ENCODE measurements at places on chromosomes 16 and 17.

DNA sequence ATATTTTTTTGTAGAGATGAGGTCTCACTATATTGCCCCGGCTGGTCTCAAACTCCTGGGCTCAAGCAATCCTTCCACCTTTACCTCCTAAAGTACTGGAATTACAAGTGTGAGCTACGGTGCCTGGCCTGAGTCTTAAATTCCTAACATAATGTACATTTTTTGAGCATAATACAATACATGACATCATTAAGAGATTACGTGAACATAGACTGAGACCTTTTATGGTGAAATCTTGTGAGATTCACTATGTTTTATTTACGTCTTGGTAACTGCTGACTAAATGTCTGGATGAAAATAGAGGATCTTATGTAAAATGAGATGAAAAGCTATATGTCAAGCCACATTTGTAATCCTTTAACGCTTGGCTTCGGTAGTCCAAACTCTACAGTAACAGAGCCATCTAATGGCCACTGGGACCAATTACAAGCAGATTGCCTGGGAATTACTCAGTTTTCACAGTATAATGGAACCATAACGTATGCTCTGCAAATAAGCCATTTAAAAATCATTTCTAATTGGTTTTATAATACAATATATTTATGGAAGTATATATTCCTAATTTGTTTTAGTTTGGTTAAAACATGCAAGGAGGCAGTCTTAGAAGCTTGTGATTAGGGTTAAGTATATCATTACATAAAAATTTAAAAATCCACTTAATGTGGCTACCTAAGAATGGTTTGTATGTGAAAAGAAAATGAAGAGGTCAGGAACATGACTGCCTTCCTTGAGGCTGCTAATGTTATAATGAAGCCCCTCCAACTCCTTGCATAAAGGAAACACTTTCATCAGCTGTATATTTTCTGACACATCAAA is 8.1 kb upstream of the EFCAB13 start:
- peak; percentile 70 for DNase-seq

- no peak for DNase-seq
Measured at GRCh38 chr16:11032000-11032921, 87.9 kb downstream of the CLEC16A start.

GRCh38 chr17:604115-604450 is 110.6 kb downstream of the VPS53 start:
- no peak for DNase-seq

- DNase-seq: no peak
Measured at GRCh38 chr17:15285466-15285865, 20.3 kb upstream of the PMP22 start.

DNA sequence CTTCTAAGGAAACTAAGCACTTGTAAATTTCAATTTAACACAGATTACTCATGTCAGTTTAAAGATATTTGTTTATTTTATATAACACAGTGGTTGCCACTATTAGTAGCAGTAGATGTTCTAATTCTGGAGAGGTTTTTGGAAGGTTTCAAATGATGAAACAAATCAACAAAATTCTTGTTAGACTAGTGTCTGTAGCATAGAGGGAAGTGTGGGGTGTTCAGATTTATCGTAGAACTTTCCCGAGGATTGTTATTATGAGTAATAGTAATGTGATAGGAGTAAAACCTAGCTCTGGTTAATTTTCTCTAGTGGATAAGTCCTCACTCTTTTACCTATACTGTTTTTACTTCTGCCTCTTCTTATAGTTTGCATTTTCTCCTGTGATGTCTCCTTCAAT is 6.3 kb downstream of the GAN start:
- DNase-seq: no peak

- DNase-seq: no peak
Measured at GRCh38 chr16:74740795-74741304, 33.8 kb downstream of the FA2H start.

GRCh38 chr17:50129728-50130558 is at the start of gene SAMD14:
Gene SAMD14 (minus strand): TSS chr17:50130160. CDS start chr17:50124959, 5,201 bp downstream.
- DNase-seq: peak; percentile 14

GRCh38 chr16:78331731-78332130 is 232.3 kb downstream of the WWOX start:
- DNase-seq: no peak

DNA sequence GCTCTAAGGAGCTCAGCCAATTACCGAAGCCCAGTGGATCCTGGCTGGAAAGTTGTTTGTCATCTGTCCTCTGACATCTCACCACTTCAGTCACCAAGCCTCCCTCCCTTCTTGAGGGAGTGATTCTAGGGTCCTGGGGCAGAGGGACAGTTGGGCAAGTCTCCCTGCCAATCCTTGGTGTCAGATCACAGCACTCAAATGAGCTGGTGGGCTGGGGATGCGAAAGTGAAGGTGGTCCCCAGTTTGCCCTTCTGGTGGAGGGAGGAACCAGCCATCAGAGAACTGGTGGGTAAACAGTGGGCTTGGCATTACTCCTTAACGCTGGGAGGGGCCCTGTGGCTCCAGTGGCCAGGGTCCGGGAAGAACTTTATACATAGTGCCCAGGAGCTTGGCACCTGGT is 4.4 kb upstream of the CALB2 start:
- no peak for DNase-seq

DNA sequence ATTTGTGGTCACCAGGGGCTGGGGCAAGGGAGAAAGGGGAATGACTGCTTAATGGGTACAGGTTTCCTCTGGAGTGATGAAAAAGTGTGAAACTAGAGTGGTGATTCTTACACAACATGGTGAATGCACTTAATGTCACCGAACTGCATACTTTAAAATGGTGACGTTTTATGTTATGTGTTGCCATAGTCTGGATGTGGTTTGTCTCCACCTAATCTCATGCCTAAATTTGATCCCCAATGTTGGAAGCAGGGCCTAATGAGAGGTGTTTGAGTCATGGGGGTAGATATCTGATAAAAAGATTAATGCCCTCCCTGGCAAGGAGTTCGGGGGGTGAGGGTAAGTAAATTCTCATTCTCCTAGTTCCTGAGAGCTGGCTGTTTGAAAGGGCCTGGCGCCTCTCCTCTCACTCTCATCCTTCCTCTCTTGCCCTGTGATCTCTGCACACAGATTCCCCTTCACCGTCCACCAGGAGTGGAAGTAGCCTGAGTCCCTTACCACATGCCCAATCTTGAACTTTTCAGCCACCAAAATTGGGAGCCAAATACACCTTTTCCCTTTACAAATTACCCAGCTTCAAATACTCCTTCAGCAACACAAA is 15.3 kb downstream of the XPO6 start:
- no peak for DNase-seq

GRCh38 chr17:15122857-15123256 is 142.3 kb downstream of the PMP22 start:
- DNase-seq: no peak

- peak; percentile 50 for DNase-seq
Measured at GRCh38 chr17:30021708-30022317, 80.4 kb downstream of the EFCAB5 start.

DNA sequence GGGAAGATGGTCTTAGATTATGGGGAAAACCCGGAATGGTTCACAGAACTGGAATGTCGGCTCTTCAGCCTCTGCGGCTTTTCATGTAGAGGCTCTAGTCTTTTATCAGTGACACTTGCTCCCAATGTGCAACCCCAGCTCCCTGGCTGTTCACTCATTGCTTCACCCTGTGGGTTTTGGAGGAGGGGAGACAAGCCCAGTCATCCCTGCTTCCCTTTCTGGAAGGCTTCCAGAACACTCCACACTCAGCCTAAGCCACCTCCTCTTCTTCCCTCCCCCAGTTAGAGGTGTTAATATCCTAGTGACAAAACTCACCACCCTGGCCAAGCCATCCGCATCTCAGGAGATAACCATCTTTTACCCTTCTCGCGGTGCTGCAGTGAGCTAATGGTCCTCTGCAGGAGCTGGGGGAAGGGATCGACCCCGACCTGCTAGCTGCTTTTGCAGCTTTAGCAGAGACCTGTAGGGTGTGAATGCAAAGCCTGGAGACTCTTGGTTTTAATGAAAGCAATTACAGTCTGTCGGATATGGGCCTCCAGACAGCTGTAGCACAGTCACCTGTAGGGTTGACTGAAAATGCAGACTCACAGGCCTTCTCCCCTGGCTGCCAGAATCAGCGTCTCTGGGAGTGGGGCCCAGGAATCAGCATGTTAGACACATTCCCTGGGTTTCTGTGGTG is 24.3 kb upstream of the LASP1NB start:
- peak; percentile 95 for DNase-seq

GRCh38 chr17:59178266-59178985 is 22.9 kb downstream of the PRR11 start:
- no peak for DNase-seq

DNA sequence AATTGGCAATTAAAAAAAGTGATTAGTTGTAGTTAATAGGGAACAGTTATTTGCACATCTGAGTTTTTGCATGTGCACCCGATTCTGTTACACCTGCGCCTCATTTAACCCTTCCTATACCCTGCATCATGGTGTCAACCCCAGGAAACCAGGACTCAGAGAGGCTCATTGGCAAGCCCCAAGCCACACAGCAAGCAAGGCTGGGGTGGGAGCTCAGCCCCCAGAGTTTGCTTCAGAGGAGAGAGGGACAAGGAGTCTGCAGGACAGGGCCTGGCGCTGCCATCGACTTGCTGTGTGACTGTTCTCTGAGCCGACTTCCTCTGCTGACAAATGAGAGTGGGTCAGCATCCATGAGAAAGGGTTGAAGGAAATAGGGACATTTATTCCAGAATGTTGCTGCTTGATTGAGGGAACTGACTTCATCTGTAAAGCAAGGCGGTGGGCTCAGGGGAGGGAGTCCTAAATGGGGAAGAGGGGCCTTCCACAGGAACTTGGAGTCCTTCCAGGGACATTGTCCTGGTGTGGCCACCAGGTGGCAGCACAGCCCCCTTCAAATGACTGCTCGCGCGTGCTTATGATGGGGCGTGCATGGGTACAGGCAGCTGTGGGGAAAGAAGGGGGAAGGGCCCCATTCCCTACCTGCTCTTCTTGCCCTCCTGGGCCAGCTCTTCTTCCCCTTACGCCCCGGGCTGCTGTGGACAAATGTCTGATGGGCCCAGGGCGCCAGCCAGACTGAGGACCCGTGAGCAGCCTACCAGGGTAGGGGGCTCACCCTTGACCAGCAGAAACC is 51.6 kb downstream of the NT5M start:
- peak; percentile 68 for DNase-seq

- DNase-seq: no peak
Measured at GRCh38 chr17:83190601-83191387, 111.4 kb downstream of the METRNL start.

DNA sequence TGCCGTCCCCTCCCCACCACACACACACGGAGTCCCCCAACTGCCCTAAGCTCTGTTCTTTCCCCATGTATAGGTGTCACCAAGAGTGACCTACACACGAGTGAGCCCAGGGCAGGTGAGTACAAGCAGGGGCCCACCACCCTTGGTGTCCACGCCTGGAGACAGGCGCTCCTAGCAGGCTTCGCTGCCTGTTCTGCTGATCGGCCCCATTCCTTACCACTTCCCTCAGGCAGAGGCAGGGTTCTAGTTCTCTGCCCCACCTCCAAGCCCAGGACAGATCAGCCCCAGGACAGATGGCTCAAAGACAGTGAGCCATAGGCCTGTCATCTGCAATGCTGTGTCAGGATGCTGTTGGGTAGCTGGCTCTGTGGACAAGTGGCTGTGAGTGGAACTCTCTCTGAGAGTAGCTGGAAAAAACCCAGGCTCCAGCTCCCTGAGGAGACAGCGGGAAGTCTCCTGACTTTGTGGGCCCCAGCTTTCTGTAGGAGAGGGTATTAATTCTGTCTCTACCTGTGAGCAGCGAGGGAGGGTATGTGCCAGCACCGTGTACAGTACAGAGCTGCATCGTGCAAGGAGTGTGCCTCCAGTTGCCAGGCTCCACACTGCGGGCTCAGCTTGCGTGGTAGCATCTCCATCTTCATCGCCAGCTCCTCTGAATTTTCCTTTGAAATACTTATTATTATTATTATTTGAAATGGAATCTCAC is 897 bp downstream of the TP53I13 start:
- DNase-seq: no peak

DNA sequence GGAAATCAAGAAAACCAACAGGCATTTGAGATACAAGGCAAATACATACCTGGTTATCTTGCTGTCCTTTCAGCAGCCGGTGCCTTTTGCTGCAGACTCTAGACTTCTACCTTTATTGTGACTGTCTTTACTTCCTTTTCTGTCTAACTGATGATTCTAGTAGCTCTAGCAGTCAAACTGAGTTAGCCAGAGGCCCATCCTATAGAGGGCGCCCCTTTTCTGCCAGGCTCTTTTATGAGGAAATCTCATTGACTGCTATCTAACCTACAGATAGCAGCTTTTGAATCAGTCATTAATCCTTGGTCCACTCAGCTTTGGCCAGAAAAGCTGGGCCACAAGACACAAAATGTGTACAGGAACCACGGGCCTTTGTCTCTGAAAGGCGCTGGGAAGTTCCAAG is 87.5 kb upstream of the WSB1 start:
- peak; percentile 61 for DNase-seq

DNA sequence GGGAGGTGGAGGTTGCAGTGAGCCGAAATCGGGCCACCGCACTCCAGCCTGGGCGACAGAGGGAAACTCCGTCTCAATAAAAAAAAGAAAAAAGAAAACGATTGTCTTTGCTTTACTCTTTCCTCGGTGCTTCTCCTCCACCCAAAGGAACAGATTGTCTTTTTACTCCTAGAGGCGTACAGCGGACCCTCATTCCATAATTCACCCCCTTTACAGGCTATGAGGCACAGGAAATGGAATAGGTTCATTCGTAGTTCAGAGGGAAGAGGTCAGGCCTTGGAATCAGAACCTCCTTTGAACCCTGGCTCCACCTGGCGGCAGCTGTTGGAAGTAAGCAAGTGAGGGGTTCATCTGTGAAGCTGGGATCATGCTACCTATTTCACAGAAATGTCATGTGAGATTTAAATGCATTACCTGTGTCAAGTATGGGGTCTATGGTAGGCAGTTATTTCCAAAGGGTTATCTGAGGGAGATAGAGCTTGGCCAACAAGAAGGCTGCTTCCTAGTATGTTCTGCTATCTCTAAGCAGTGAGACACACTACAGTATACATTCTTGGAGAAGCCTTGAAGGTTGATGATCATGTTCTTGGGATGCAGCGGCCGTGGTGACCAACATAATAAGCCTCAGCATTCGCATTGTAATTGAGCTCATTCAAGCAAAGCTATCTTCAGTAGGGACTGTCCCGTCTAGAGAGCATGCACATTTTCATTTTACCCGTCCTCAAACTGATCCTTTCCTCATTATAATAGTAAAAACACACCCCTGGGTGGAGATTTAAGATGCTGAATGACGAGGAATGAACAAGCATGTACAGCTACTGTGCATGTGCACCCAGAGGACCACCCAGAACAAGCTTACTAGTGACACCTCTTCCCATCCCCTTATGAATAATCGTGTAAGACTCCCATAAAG is 18.7 kb upstream of the ZNF689 start:
- DNase-seq: peak; percentile 82

- DNase-seq: no peak
Measured at GRCh38 chr17:73910206-73910605, 266.0 kb upstream of the SDK2 start.

DNA sequence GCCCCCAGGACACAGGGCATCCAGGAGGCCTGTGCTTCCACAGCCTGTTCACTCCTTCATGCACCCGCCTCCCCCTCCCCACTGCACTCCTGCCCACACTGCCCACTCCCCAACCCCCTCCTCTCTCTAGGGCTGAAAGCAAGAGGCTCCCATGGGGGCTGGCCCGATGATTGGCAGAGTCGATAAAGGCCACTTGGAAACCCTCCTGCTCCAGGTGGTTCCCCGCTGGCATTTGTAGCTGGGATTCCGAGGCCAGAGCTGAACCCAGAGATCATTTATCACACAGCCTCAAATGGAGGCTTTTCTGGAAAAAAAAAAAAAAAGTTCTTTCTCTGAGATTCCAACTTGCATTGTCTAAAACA is 74.1 kb downstream of the SREBF1 start:
- no peak for DNase-seq

- DNase-seq: no peak
Measured at GRCh38 chr16:847151-847550, 46.6 kb upstream of the GNG13 start.

Measured in MV-4-11 (cell line).